ENCODE measurements at places on chromosomes 1 and 21.
A peak's percentile ranks its signal among the peaks of the same experiment; 100 is the strongest.

DNA sequence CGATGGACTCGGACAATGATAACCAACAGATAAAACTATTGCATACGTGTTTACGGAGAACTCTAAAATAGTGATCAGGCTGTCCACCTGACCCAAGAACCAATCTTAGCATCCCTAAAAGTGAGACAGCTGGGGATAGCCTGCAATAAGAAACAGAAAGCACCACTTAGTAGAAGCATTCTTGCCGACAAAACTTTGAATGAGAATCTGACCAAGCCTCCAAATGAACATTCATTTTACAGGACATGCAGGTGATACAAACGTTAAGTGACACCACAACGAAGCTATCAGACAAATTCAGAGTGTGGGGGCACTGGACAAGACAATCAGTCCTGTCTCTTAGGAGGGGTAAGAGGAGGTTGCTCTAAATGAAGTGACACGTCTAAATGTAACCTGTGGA lies 1.2 kb downstream of the PSMG1 start:
- H3K4me3 ChIP-seq, result peak overlapping the region; percentile 96
- no peaks in the 10 kb centered on the region for H3K36me3 ChIP-seq
- H3K27ac ChIP-seq, result peak overlapping the region; percentile 93

- no peaks in the 10 kb centered on the region for H3K4me1 ChIP-seq
- no peak overlapping the region for H3K4me3 ChIP-seq
- H3K36me3 ChIP-seq, result no peaks in the 10 kb centered on the region
- H3K27ac ChIP-seq, result no peak overlapping the region
- DNase-seq, result no peak
These were observed 366.8 kb upstream of the DPYD start for GRCh38 chr1:98287626-98288025.

- H3K36me3 ChIP-seq, result no peaks in the 10 kb centered on the region
- H3K27me3 ChIP-seq, result peaks cover 14% of the 10 kb centered on the region
- no peak overlapping the region for H3K27ac ChIP-seq
These were observed 1.2 kb upstream of the PADI2 start for GRCh38 chr1:17120481-17120877.

DNA sequence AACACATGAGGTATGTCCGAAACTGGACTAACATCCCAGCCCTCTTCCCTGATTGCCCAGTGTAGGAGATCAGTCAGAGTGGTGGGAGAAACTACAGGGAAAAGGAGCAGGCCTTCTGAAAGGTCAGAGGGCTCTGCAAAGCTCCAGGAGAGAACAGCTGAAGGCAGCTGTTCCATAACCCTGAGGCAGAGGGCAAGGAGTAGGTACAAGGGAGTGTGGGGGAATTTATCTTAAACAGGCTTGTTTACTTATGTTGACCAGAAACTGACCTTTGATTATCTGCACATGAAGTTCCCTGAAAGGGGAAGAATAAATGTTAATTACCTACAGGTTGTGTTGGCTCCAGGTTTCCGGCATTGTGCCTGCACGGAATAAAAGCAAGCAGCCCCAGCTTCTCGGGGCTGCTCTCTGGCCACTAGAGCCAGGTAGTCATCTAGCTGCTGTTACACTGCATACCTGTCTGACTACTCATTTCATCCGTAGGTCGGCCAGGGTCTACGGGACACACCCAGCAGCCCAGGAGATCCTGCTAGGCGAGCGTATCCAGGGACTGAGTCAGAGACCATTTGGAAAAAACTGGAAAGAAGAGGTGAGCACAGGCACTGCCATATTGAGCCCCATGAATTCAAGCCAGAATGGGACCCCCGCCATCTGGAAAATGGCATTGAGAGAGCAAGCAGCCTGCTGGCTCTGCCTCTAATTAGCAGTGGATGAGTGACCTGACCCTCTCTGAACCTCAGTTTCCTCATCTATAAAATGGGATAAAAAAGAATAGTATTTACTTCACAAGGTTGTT lies 14.9 kb upstream of the PAQR7 start:
- H3K27me3 ChIP-seq, result peaks cover 4% of the 10 kb centered on the region
- DNase-seq, result no peak
- peaks cover 13% of the 10 kb centered on the region for H3K36me3 ChIP-seq
- no peak overlapping the region for H3K27ac ChIP-seq
- H3K4me3 ChIP-seq, result no peak overlapping the region
- peaks cover 16% of the 10 kb centered on the region for H3K4me1 ChIP-seq

DNA sequence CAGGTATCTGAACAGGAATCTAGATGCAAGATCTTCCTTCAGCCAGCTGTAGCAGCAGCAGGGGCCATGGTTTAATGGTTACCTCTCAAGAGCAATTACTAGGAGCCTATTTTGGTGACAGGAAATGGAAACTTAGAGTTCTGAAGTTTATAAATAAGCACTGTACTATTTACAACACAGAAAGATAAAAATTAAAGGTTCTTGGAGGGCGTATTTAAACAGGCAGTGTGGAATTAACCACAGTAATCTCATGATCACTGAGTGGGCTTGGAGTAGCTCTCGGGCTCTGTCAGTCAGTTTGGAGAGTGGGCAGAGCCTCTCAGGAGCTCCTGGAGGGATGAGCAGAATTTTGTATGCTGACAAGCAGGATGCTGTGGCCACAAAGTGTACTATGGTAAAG lies 10.2 kb upstream of the FCRL5 start:
- no peaks in the 10 kb centered on the region for H3K27me3 ChIP-seq
- no peak for DNase-seq
- no peak overlapping the region for H3K4me3 ChIP-seq
- H3K4me1 ChIP-seq, result no peaks in the 10 kb centered on the region
- H3K36me3 ChIP-seq, result no peaks in the 10 kb centered on the region
- no peak overlapping the region for H3K27ac ChIP-seq

GRCh38 chr21:24275616-24276015 lies 1331.7 kb downstream of the MRPL39 start:
- no peaks in the 10 kb centered on the region for H3K27me3 ChIP-seq
- H3K4me1 ChIP-seq, result peaks cover 10% of the 10 kb centered on the region
- DNase-seq, result no peak
- H3K4me3 ChIP-seq, result no peak overlapping the region
- H3K27ac ChIP-seq, result no peak overlapping the region
- no peaks in the 10 kb centered on the region for H3K36me3 ChIP-seq

DNA sequence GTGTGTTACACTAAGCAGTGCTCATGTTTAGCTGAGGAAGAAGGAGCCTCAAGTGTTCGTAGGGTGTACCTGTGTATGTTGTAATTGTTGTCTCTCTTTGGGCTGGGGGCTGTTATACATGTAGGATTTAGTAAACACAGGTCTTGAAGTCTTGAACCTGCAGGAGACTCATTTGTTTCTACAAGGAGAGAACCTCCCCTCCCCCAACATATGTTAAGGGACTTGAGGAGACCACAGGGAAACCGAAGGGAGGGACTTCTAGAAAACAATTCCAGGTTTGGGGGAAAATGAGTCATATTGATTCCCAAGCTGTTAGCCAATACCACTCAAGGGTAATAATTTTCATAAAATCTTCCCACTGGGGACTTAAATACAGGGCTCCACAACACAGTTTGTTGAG lies 25.0 kb upstream of the AGBL4 start:
- peaks cover 4% of the 10 kb centered on the region for H3K27me3 ChIP-seq
- DNase-seq, result no peak
- H3K36me3 ChIP-seq, result no peaks in the 10 kb centered on the region
- peaks cover 15% of the 10 kb centered on the region for H3K4me1 ChIP-seq

- peaks cover 3% of the 10 kb centered on the region for H3K27me3 ChIP-seq
- peak overlapping the region; percentile 97 for H3K4me3 ChIP-seq
- H3K27ac ChIP-seq, result peak overlapping the region; percentile 100
- DNase-seq, result no peak
- H3K36me3 ChIP-seq, result no peaks in the 10 kb centered on the region
These were observed 338 bp upstream of the TOR1AIP1 start for GRCh38 chr1:179881642-179882252.

GRCh38 chr1:214933375-214933774 lies 149.2 kb upstream of the KCNK2 start:
- DNase-seq, result no peak
- H3K27ac ChIP-seq, result no peak overlapping the region
- no peaks in the 10 kb centered on the region for H3K4me1 ChIP-seq
- H3K27me3 ChIP-seq, result no peaks in the 10 kb centered on the region
- no peak overlapping the region for H3K4me3 ChIP-seq
- no peaks in the 10 kb centered on the region for H3K36me3 ChIP-seq

DNA sequence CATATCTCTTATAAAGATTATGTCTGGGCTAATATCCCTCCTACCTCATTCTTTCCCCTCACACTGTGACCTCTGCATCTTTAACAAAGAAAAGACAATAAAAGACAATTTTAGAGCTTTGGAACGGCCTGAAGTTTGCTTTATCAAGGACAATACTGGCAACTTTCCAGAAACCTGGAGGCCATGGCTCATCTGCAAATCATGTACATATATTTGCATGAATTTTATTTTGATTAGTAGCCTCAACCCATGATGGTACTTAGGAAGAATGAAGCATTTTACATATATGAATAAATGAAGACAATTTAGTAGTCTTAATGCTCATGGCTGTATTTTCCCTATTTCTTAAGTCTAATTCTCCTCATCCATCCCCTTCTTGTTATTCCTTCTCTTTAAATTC lies 612.2 kb upstream of the CXADR start:
- DNase-seq, result no peak
- no peaks in the 10 kb centered on the region for H3K4me1 ChIP-seq
- no peak overlapping the region for H3K4me3 ChIP-seq

- no peak overlapping the region for H3K27ac ChIP-seq
- H3K4me3 ChIP-seq, result peak overlapping the region; percentile 100
- H3K27me3 ChIP-seq, result peaks cover 2% of the 10 kb centered on the region
These were observed 1.5 kb downstream of the ZNF691 start for GRCh38 chr1:42847721-42848460.

- H3K36me3 ChIP-seq, result no peaks in the 10 kb centered on the region
- peaks cover 3% of the 10 kb centered on the region for H3K27me3 ChIP-seq
These were observed 36.3 kb downstream of the PTGFRN start for GRCh38 chr1:116945996-116946395.
